ENCODE measurements at places on chromosomes 3 and 15.
A peak's percentile ranks its signal among the peaks of the same experiment; 100 is the strongest.

- no peak for DNase-seq
Measured at GRCh38 chr3:72238010-72238691, 453.2 kb upstream of the PROK2 start.

- DNase-seq: no peak
Measured at GRCh38 chr3:141421639-141422319, 53.5 kb downstream of the ZBTB38 start.

DNA sequence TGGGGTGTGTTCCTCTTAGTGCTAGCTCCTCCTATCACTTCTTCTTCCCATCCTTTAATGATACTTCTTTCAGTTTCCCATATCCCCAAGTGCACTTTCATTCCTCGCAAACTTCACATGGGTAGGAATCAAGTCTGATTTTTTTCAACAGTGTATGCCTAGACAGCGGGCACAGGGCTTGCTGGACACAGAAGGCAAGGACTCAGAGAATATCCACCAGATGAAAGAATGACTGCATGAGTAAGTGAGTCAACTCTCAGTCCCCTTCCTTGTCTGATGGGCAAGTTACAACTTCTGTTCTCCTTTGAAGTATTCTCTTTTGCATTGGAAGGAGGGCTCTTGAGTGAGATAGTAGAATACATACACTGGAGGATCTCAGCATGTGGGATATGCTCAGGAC, 3.1 kb upstream of the SQOR start:
- DNase-seq: no peak

GRCh38 chr3:101972430-101973162, 123.3 kb downstream of the NFKBIZ start:
- DNase-seq: no peak

GRCh38 chr15:62278534-62278933, 113.4 kb upstream of the C2CD4B start:
- DNase-seq: no peak

DNA sequence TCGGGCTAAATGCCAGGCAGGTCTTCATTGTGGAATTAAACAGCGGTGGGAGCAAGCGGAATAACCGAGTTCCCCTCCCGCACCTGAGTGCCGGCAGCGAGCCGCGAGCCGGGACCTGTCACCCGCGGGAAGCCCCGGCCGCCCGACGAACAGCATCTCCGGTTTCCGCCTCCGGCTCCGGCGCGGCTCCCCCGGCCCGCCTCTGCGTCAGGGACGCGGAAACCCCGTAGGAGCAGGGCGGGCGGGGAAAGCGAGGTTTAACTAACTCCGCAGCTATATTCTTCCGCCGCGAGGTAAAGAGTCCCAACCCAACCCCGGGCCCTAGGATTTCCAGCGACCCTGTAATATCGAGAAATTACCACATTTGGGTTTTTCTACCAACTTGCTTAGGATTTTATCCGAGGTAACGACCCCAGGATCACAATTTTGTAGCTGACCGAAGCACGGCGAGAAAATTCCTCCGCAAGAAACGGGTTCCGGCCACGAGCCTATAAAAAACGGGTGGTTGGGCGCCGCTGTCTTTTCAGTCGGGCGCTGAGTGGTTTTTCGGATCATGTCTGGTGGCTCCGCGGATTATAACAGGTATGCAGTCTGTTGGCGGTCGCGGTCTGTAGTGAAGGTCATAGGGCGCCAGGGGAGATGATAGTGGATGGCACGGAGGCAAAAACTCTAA, at the start of gene EIF4A2:
Gene EIF4A2, plus strand, starts transcription at position 520 of the 673 bp plus-strand sequence. Its CDS starts 34 bp downstream, at position 554.
- DNase-seq: peak; percentile 95

GRCh38 chr15:58457466-58457965, 25.7 kb downstream of the LIPC start:
- no peak for DNase-seq

DNA sequence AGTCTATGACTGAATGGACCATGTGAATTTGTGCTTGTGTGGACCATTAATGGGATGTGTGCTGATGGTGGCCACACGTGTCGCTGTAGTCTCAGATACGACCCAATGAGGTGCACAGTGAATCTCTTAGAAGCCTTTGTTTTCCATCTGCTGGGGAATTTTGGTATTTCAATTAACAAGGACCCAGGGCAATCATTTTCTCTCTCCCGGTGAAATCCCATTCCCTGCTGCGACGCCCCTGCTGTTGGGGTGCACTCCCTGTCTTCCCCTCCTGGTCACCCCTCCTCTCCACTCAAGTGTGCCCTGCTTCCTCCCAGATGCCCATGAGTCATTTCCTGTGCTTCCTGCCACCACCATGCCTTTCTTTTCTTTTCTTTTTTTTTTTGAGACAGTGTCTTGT, 32.7 kb downstream of the EBLN2 start:
- DNase-seq: no peak

DNA sequence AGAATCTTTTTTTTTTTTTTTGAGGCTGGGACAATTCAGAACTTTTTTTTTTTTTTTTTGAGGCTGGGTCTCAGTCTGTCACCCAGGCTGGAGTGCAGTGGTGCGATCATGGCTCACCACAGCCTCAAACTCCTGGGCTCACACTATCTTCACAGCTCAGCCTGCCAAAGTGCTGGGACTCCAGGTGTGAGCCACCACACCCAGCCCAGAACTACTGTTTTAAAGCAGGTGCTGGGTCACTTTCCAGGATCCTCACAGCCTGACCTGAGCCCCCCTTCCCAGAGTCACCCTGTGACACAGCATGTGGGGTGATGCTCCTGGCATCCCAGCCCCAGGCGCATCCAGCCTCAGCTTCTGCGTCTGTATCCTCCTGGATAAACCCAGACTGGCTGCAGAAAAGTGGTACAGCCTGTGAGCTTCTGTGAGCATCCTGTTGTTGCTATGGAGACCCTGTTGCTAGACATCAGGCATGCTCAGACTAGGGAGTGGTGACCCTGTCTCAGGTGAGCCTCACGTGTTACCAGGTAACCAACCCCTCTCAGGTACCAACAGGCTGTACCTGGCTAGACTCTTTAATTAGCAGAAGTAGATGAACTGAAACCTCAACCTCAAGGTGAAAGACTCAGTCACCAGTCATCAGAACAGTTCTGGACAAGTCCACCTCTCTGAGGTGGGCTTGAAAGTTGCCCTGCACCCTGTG, 15.0 kb downstream of the KLF13 start:
- DNase-seq: no peak

- no peak for DNase-seq
Measured at GRCh38 chr15:84947947-84948830, 33.5 kb upstream of the PDE8A start.

GRCh38 chr3:156293566-156293965, 173.2 kb downstream of the KCNAB1 start:
- DNase-seq: no peak

DNA sequence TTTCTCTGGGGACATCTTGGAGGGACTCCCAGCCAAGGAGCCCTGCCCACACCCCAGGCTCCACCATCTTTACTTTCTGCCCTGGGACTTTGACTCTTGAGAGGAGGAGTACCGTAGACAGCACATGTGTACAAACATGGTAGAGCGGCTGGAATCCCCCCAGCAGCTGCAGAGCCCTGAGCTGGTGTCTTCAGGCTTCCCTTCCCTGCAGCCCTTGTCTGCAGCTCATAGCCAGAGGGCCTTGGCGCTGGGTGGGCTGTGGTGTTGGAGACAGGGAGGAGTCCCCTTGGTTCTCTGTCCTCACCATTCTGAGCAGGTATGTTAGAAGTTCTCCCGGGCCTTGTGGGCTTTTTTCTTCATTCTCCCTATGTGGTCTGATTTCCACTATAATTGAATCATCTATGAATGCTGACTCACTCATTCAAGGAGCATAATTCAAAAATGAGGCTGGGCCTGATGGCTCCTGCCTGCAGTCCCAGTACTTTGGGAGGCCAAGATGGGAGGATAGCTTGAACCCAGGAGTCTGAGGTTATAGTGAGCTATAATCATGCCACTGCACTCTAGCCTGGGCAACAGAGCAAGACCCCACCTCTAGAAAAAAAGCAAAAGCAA, 97.8 kb upstream of the MEF2A start:
- peak; percentile 71 for DNase-seq

- DNase-seq: no peak
Measured at GRCh38 chr3:46566040-46566641, at the start of gene LRRC2. Gene LRRC2 (minus strand): TSS chr3:46566302. CDS start chr3:46551591, 14,711 bp downstream.
